ENCODE measurements at places on chromosomes 12 and 14.

GRCh38 chr14:99348816-99349614 is 77.0 kb upstream of the BCL11B start:
- DNase-seq, result no peak

DNA sequence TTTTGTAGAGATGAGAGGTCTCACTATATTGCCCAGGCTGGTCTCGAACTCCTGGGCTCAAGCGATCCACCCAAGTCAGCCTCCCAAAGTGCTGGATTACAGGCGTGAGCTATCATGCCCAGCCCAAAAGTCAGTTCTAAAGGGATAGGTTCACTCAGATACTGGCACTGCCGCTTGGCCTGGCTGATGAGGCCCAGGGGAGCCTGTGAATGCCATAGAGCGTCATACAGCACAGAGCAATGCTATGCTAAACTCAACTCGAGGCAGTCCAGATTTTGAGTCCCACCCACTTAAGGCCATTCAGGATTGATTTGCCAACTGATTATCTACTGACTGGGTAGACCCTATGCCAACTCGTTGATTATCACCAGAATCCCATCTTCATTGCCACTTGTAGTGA is 179.4 kb downstream of the ESR2 start:
- no peak for DNase-seq

- peak; percentile 44 for DNase-seq
These were observed 4.5 kb downstream of the DHH start for GRCh38 chr12:49089821-49090773.

DNA sequence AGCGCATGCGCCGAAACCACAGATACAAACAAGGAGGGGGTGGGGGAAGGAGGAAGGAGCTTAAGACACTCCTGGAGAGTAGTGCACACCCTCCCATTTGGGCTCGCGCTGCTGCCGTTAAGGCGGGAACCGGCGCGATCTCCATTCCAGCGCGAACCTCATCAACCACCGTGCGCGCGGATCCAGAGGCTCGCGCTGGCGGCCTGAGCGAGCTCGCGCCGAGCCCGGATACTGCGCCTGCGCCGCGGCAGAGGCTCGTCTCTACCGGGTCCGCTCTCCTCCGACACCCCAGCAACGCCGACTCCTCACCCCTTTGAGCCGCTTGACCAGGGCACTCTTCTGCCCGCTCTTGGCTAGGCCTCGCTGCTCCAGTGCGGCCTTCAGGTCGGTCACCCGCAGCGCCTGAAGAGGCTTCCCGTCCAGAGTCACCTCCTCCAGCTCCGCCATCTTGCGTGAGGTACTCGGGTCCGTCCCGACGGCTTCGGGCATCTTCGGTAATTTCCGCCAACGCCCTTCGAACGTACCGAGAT is at the start of gene ACIN1:
ACIN1 (minus strand) TSS at position 471 of the 530 bp plus-strand sequence; CDS start at position 447, 24 bp downstream.
- DNase-seq, result peak; percentile 70

- no peak for DNase-seq
These were observed 418.3 kb downstream of the MED13L start for GRCh38 chr12:115859231-115859630.

DNA sequence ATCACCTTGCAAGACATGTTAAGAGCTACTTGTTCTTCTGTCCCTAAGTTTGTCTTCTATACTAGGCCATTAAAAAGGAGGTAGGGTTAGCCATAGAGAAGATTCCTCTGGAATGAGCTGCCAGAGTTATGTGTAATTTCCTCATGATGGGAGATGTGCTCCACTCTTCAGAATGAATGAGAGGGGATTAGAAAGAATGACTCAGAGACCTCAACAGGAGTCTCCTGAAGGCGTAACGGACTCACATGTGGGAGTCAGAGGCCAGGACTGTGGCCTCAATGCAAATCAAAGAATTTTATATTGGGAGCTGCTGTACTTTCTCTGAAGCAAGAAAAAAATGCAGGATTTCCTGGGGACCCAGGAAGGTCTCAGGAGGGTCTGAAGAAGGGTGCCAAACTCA is 87.8 kb upstream of the ATXN7L3B start:
- DNase-seq, result no peak

DNA sequence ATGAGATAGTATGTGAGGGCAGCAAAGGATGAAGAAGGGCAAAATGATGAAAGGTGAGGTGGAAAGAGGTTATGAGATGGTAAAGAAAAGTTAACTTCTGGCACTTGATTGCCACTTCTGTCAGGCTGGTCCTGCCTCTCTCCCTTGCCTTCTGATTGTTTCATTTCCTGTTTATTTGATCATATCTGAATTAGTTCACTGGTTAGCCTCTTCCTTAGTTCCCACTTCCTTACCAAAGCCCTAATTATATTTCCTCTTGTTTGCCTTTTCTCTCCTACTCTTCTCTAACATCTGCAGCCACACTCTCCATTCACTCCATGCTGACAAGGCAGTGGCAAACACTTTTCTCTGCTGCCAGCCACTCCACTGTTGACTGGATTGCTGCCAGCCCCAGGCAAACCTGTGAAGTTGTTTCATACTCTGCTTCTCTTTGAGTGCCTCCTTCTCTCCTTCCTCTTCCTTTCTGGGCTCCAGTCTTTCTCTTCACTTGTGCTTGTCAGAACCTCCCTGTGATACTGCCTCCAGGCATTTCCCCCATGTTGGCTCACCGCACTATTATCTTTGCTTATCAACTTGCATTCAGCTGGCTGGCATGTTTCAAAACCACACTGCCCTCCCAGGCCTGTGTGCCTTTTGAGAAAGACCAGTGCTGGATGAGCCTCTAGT is 8.1 kb downstream of the PNP start:
- no peak for DNase-seq

DNA sequence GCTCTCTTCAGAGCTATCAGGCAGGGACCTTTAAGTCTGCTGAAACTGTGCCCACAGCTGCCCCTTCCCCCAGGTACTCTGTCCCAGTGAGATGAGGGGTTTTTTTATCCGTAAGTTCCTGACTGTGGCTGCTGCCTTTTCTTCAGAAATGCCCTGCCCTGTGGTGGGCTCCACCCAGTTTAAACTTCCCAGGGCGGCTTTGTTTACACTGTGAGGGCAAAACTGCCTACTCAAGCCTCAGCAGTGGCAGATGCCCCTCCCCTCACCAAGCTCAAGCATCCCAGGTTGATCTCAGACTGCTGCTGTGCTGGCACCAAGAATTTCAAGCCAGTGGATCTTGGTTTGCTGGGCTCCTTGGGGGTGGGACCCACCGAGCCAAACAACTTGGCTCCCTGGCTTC is 46.9 kb upstream of the SLC16A7 start:
- no peak for DNase-seq

DNA sequence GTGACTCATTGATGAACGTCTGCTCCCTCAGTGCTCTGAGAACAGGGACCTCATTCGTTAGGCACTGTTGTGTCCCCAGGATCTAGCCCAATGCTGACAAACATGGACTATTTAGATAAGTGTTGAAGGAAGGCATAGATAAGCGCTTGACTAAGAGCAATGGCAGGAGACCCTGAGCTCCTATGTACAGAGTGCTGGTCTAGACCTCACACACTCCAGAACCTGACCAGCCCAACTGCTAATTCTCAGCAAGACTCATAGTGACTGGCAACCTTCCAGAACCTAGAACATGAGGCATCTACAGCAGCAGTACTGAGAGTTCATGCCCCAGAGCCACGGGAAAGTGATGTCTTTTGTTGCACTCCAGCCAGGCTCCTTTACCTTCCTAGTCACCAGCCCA is 69.2 kb downstream of the CRACR2A start:
- no peak for DNase-seq

GRCh38 chr14:92670160-92670559 is 78.3 kb downstream of the LGMN start:
- no peak for DNase-seq

GRCh38 chr14:42532194-42532593 is 925.5 kb downstream of the LRFN5 start:
- no peak for DNase-seq

- DNase-seq, result peak; percentile 67
These were observed 644 bp downstream of the NAB2 start for GRCh38 chr12:57089271-57090245.

GRCh38 chr12:39736406-39736805 is 116.8 kb upstream of the ABCD2 start:
- DNase-seq, result no peak

GRCh38 chr12:22407397-22407796 is 72.9 kb upstream of the ST8SIA1 start:
- DNase-seq, result no peak

DNA sequence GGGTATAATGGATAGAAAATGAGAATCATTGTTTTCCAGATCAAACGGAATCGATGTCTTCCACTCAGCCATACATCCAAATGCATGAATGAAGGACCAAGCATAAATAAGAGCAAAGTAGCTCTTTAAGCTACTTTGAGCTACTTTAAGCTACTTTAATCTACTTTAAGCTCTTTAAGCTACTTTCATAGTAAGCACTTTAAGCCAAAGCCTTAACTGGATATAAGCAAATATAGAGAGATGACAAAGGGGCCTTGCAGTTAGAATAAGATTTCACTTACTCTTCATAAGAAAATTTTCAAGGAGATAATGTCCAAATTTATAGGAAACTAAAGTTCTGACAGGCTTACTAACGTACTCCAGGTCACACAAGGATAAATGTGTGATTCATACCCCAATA is 355.6 kb upstream of the KITLG start:
- no peak for DNase-seq

- no peak for DNase-seq
These were observed 6.9 kb upstream of the TCL1B start for GRCh38 chr14:95679148-95679815.

- no peak for DNase-seq
These were observed 81.0 kb downstream of the ETV6 start for GRCh38 chr12:11730299-11731041.

DNA sequence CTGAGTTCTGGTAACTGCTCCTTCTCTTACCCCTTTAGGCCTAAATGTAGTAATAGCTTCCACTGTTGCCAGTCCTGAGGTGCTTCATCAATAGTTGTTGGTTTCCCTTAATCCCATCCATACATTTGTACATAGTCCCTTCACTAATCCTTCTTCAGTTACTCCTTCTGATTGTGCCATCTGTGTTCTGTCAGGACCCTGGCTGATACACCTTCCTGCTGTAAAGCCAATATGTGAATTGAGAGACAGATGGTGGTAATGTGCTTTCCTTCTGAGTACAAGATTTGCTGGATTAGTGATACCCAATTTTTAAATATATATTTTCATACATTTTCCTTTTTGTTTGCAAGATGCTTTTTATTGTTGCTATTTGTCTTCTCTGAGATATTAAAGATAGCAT is 66.4 kb downstream of the OTOGL start:
- no peak for DNase-seq

GRCh38 chr12:94150240-94151121 is 2.1 kb downstream of the PLXNC1 start:
- DNase-seq, result peak; percentile 52

DNA sequence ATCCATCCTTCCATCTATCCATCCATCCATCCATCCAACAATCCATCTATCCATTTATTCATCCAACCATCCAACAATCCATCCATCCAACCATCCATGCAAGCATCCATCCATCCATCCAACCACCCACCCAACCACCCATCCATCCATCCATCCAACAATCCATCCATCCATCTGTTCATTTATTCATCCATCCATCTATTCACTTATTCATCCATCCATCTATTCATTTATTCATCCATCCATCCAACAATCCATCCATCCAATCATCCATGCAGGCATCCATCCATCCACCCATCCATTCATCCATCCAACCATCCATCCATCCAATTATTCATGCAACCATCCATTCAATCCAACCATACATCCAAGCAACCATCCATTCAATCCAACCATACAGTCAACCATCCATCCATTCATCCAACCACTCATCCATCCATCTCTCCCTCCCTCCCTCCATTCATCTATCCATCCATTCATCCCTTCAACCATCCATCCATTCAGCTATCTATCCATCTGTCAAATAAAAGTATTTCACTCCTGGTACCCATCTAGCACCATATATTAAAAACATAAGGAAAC is 86.1 kb downstream of the KSR2 start:
- no peak for DNase-seq

DNA sequence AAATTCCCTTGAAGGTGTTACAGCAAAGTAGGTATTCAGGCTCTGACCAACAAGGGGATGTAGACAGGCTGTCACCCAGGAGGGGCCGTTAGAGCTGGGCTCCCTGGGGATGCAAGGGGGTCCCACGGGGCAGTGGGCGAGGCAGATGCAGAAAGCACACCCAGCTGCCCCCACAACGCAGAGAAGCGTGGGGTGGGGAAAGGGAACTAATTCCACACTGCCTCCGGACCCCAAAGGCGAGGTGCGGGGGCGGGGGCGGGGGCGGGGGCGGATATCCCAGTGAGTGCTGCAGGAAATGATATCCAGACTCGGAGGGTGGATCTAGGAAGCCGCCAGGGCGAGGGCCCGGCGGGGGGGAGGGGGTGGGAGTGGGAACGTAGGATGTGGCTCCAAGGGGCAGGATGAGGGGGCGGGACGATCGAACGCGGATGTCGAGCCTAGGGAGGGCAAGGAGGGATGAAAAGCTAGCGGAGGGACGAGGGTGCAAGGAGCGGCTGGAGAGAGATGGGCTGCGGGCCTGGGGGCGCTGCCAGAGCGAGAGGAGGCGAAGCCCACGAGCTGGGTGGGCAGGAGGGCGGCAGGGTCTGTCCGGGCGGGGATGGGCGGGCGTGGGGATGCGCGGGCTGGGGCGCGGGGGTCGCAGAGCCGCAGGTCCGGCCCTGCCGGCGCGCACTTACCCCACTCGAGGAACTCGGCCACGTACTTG is 874 bp downstream of the CDC42BPB start:
- DNase-seq, result no peak

DNA sequence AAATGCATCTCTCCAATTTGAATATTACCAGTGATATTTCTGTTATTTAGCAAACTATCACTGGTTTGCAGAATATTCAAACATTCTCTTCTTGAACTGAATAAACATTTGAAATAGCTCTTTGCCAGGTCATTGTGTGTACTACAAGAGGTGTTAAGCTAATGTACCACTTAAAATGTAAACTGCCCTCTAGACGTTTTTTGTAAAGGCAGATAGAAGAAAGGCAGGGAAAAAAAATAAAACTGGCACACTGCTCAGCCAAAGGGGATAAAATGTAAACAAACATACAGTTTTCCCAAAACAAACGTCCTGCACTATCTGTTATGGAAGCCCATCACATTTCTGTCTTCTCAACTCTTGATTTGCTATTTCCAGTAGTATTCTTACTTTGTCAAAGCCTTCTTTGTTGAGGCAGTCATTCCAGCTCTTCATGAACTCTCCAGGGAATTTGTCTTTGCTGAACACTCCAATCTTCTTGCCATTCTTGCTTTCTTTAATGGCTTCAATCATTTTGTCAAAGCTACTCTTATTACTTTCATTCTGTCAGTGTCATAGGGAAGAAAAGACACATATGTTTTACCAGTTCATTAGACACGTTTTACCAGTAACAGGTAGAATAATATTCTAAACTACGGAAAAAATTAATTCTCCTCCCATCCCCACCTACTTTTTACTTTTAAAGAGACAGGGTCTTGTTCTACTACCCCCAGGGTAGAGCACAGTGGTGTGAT is 13.7 kb downstream of the SUPT16H start:
- no peak for DNase-seq

- no peak for DNase-seq
These were observed 90.1 kb upstream of the KCNA1 start for GRCh38 chr12:4819654-4820053.
